ENCODE measurements at places on chromosomes 13 and 19.

- DNase-seq = peak; percentile 55
These were observed 65.4 kb downstream of the RUBCNL start for GRCh38 chr13:46321494-46322225.

DNA sequence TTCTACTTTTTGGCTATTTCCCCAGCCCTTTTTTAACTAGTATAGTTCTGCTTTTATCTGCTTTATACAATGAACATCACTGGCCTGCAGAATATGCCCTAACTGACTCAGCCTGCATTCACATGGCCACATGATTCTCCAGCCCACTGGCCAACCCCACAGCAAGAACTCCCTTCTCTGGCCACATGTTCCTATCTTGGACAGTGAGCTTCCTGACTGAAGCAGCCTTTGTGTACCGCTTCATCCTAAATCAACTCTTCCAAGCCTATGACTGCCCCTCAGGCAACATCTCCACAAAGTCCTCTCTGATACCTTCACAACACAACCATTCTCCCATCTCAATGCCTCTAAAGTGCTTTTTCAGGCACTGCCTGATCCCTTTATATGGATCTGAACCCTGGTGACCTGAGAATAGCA, 214.1 kb downstream of the COL4A1 start:
- no peak for DNase-seq

DNA sequence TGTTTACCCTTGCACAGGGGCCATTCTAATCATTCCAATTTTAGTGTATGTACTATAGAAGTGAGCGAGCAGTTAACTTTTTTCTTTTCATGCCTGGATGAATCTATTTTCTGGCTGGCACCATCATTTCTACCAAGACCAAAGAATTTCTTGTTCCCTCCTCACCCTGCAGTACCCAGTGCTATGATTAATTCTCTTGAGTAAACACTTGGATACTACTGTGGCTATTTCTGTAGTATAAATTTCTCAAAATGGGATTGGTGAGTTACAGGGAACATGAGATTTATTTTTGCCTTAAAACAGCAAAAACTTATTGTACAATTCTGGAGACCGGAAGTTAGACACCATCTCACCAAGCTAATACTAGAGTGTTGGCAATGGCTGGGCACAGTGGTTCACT, 7.6 kb downstream of the ZNF446 start:
- no peak for DNase-seq

- DNase-seq = no peak
These were observed 44.5 kb upstream of the PCDH8 start for GRCh38 chr13:52892925-52893324.

GRCh38 chr19:4495471-4495870, 22.8 kb downstream of the PLIN4 start:
- DNase-seq = no peak

- DNase-seq = no peak
These were observed 108.2 kb downstream of the SGCG start for GRCh38 chr13:23288995-23289394.

- no peak for DNase-seq
These were observed 67.7 kb downstream of the IRS2 start for GRCh38 chr13:109718726-109719125.

DNA sequence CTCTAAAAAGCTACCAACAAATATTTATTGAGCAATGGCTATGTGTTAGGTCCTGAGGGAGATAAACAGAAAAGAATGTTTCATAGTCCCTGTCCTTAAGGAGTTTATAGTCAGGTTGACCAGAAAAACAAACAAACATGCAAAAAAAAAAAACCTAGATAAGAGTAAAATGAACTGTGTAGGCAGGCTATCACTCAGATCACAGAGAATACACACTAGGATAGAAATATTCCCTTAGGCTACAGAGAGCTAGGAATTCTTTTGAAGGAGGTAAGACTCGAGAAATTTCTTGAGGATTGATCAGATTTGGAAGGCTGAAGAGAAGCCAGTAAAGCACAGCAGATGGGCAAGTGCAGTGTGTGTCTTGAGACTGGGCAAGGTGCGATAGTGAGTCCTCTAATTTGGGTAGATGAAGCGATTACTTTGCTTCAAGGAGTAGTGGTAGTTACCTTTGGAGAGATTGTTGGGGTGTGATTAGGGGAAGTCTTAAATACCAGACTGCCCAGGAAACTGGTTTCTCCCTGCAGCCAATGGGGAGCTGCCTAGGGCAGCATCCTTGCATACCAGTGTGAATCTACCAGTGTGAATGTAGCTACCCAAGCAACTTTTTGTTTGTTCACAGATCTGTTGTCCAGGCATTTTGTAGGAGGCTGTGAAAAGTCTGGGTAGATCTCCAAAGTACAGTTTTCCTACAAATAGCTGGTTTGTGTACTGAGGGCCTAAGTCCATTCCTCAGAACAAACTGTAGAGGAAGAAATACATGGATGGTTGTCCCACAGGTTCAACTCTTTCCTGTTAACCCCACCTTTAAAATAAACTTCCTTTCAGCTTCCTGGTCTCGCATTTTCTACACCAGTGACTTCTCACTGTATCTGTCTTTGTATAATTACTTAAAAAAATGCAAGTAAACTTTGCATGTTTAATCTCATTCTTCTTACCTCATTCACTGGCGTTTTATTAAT, 314.1 kb downstream of the KLF5 start:
- DNase-seq = no peak

- no peak for DNase-seq
These were observed 120.1 kb upstream of the VSTM2B start for GRCh38 chr19:29405728-29405995.

DNA sequence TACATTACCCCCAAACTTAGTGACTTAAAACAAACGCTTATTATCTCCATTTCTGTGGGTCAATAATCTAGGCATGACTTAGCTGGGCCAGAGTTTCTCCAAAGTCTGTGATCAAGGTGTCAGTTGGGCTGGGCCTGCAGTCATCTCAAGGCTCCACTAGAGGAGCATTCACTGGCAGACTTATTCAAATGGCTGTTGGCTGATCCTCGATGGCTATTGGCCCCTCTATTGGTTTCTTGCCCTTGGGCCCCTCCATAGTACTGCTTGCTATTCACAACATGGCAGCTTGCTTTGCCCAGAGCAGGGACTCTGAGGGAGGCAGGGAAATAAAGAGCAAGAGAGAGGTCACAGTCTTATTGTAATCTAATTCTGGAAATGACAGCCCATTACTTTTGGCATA, 57.6 kb downstream of the RCBTB2 start:
- no peak for DNase-seq

DNA sequence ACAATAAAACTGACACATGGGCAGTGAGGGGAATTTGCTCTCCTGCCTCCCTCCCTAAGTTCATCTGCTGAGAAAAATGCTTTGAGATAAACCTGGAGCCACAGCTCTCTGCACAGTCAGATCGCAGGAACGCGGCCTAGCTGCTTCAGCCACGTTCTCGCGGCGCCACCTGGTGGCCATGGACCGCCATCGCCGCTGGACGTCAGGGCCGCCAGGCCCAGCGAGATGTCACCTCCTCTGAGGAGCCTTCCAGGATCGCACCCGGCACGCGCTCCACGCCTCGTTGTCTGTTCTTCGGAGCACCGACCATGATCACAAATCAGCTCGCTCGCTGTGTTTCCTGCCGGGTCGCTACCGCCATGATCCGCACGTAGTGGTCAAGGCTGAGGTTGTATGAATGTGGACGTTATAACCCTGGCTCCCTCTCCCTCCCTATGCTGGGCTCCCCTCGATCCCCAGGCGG, 20.6 kb upstream of the USP29 start:
- DNase-seq = peak; percentile 42

GRCh38 chr13:85543144-85543543, 256.1 kb downstream of the SLITRK6 start:
- DNase-seq = no peak

GRCh38 chr19:49364083-49364737, 533 bp downstream of the DKKL1 start:
- no peak for DNase-seq

GRCh38 chr19:21463449-21464105, 41.8 kb upstream of the ZNF429 start:
- DNase-seq = no peak

GRCh38 chr19:53978975-53979801, 12.2 kb upstream of the CACNG6 start:
- DNase-seq = no peak

GRCh38 chr19:47729468-47729798, 15.9 kb upstream of the NOP53 start:
- no peak for DNase-seq

GRCh38 chr19:43826787-43827754, at the start of gene ZNF283:
Gene ZNF283, plus strand, starts transcription at chr19:43827321. Its CDS starts 6,184 bp downstream, at chr19:43833505.
- DNase-seq = peak; percentile 71

GRCh38 chr13:76641056-76641455, 245.1 kb downstream of the KCTD12 start:
- no peak for DNase-seq

DNA sequence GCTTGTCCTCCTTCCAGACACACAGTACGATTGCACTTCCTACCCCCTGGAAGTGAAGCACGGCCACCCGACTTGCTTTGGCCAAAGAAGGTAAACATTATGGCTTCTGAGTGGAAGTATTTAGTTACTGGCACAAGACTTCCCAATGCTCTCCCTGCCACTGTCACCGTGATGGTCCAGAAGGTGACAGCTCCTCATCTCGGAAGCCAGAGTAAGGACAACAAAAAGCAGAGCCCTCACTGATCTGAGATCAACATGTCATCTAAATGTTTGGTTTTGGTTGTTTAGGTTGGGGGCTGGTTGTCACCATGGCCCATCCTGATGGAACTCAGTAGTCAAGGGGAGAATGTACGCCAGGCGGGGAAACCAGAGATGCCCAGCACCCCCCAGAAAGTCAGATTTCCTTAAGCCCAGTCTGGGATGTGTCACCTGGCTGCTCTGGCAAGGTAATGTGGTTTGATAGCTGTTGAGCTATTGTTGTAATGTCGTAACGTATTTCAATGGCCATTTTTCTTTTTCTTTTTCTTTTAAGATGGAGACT, 170.1 kb upstream of the ZNF536 start:
- DNase-seq = no peak

DNA sequence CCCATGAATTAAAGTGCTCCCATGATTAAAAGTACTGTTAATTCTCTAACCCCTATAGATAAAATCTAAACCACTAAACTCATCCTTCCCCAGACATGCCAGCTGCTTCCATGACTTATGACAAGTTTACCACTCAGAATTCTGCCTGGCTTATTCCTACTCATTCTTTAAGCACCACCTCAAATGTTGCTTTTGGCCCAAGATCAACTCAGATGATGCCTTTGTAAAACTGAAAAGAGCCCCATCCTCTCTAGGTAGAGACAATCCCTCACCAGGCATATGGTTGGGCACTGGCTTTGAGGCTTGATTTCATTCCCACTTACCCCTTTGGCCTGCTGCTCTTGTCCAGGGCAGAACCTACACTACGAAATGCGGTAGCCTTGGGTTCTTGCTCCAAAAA, 250.0 kb downstream of the DNAJC15 start:
- DNase-seq = no peak

GRCh38 chr19:43316591-43317319, 36.7 kb upstream of the CD177 start:
- no peak for DNase-seq

DNA sequence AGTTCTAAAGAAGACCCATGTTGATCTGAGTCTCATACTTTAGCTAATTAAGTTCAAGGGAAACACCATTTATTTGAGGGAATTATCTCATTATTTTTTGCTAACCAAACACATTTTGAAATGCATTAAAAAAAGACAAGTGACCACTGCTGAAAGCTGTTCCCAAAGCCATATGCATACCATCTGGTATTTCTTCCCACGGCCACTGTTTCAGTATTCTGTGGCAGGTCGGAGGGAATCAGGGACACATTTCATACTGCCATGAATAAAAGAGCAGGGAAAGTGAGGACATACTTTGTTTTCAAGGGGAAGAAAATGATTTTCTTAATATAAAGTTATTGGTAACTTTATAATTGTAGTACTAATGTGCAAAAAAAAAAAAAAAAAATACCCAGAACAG, 401.2 kb downstream of the HS6ST3 start:
- DNase-seq = no peak

DNA sequence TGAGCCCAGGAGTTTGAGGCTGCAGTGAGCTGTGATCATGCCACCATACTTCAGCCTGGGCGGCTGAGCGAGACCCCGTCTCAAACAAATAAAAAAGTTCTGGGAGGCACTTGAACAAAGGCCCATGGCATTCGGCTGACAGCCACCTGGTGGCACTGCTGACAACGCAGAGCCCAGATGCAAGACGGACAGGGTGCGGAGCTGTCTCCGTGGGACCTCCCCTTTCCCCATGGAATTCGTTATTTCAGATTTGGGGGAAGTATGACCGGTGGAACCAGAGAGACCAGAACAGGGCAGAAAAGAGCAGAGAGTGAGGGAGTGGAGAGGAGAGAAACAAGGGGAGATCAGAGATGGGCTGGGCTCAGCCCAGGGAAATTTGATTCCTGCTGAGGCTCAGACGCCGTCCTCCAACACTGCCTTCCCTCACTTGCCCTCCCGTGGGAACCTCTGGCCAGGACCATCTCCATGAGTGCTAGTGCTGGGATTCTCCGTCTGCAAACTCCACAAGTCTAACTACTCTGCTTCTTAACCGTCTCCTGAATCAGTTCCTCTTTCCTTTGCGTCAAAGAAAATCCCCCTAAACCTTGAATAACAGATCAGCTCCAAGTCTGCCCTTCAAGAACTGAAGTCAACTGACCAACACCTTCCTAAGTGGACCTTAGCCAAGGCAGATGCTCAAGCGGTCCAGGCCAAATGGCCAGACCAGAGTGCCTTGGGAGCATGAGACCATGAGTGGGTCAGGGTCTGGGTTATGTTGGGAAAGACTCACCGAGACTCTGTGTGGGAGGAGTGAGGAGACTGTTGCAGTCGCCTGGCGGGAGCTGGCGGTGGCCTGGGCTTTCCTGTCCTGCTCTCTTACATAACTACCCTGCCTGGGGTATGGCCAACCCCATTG, 11.9 kb upstream of the ATF5 start:
- DNase-seq = no peak

DNA sequence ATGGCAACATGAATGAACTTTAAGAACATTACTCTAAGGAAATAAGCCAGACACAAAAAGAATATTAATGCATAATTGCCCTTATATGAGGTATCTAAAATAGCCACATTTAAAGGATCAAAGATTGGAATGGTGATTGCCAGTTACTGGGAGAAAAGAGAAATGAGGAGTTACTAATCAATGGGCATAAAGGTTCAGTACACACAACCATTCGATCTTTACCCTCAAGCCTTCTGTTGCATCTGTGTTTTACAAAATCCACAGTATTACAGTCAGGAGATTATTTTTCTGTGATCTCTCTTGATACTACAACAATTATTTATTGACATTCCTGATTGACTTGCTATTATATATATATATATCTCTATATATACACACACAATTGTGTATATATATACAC, 310.0 kb upstream of the SLITRK5 start:
- no peak for DNase-seq

GRCh38 chr13:94515374-94515773, 35.9 kb upstream of the DCT start:
- DNase-seq = no peak

- DNase-seq = peak; percentile 66
These were observed 41.8 kb upstream of the PNMA8B start for GRCh38 chr19:46537136-46538097.

DNA sequence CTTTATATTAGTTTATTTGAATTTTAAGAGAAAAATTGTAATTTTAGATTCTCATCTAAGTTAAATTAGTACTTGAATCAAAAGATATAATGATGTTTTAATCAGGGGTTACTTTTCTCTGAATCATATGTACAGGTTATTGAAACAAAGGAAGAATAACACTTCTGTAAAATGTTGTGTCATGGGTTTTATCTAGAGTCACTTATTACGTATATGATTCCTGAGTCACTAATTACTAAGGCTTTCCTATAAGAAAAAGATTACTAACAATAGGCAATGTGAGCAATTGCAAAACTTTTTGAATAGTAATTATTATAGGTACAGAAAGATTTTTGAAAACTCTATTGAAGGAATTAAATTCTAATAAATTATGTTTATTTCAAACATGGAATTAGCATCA, 99.2 kb upstream of the KLF5 start:
- DNase-seq = no peak

Data from T-helper 9 cell (primary cell).